Omental fat pad (tissue), 4 donors: ENCODE measurements at places on chromosomes 5 and 9. TPM values are rescaled to one million over a fixed set of nuclear protein-coding genes. Genes with fewer than 3 reads are reported as not detected.

DNA sequence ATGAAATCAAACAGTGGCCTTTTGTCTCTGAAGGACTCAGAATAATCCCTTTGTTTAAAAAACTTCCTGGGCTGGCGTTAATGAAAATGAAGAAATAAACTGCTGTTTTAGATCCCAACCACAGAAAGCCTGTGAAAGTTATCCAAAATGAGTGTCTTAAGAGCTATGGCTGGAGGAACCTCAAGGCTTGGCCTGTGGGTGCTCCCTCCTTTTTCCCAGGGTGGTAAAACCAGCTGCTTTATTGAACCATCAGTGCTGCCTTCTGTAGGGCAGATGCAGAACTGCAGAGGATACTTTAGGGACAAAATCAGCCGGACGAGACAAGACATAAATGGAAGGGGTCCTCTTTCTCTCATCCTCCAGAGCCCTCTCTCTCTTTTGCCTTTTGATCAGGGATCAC, 100.9 kb downstream of the SMARCA2 start:
- no peak for DNase-seq

Gene AK8
- 1.3 TPM for total RNA-seq

- no peak for DNase-seq
Observed at GRCh38 chr5:81401266-81401665, 7.3 kb upstream of the ACOT12 start.

GRCh38 chr5:128636361-128636760, 98.3 kb upstream of the FBN2 start:
- DNase-seq, result no peak

DNA sequence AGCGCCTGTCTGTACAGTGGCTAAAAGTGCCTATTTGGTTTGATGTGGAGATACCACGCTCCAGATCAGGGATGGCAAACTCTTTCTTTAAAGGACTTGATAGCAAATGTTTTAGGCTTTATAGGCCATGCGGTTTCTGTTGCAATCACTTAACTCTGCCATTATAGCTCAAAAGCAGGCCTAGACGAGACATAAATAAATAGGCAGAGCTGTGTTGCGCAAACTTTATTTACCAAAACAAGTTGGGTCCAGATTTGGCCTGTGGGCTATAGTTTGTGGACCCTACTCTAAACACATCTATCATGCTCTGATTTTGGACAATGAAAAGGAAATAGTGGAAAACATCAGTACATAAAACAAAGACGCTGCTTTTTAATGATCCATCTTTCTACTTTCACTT, 79.2 kb downstream of the PTCH1 start:
- no peak for DNase-seq

DNA sequence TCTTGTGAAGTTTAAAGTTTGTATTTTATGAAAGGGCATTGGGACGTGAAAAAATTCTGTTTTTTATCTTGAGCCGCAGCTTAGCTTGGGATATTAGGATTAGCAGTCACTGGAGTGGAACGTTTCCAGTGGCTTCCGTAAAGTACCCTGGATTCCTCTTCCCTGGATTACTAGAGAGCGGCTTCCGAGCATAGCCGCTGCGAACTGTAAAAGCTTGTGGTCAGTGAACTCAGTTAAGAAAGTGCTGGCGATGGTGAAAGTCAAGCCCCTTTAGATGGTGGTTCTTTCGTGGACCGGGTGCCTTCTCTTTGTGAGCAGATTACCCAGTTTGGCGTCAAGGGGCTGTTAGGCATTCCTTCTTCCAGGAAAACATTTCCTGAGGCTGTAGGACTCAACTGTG, 168.1 kb downstream of the KDM4C start:
- DNase-seq, result no peak

GRCh38 chr9:27047136-27047535, 41.7 kb upstream of the LRRC19 start:
- DNase-seq, result no peak

DNA sequence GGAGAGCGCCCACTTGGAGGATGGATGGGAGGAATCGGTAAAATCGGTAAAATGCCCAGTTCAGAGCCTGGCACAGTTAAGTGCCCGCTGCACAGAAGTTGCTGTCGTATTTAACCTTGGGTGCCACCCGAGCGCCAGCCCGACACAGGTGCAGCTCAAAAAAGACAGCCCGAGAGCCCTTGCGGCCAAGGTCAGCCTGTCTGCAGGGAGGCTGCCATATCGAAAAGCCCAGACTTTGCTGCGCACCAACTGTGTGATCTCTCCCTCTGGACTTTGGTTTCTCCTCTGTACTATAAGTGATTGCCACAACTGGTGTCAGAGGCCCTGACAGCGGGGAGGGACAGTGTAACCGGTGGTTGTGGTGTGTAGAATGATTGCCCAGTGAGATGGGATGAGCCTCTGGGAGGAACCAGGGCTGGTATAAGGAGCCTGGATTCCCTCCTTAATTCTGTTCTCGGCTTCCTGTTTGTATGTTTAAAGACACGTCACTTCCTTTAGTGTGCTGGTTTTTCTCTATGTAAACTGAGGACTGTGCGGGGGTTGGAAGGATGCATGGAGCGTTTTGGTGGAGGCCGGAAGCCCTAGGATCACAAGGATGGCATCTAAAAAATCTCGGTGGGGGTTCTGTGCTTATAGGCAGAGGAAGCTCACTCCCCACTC, 792 bp downstream of the NTMT1 start:
- no peak for DNase-seq

Gene C5orf58
- total RNA-seq, result not detected

DNA sequence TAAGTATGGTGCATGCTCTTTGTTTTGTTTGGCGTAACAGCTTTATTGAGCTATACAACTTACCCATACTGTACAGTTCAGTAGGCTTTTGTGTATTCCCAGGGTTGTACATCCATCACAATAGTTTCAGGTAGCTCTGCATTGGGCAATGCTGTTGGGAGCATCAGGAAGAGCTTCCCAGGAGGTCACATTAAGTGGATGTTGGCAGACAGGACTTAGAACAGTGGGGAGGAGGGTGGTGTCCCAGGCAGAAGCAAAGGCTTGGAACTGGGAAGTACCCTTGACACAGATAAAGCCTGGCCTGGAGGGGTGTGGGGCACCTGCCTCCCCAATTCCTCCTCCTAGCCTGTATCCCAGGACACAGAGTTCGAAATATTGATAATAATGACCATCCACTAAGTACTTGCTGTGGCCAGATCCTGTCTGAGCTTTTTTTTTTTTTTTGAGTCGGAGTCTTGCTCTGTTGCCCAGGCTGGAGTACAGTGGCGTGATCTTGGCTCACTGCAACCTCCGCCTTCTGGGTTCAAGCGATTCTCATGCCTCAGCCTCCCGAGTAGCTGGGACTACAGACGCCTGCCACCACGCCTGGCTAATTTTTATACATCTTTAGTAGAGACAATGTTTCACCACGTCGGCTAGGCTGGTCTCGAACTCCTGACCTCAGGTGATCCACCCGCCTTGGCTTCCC, 1.3 kb downstream of the BBLN start:
- DNase-seq, result no peak

GRCh38 chr9:101527066-101527465, 6.6 kb upstream of the RNF20 start:
- no peak for DNase-seq
